Stimulated activated CD8-positive, alpha-beta memory T cell treated with anti-CD3 and anti-CD28 coated beads, Interleukin-7, amount 100 ng/mL, for 48 hours (primary cell): ENCODE measurements at places on chromosomes 5 and 9.

GRCh38 chr9:133945314-133945975 lies 46.7 kb downstream of the VAV2 start:
- DNase-seq, result no peak

DNA sequence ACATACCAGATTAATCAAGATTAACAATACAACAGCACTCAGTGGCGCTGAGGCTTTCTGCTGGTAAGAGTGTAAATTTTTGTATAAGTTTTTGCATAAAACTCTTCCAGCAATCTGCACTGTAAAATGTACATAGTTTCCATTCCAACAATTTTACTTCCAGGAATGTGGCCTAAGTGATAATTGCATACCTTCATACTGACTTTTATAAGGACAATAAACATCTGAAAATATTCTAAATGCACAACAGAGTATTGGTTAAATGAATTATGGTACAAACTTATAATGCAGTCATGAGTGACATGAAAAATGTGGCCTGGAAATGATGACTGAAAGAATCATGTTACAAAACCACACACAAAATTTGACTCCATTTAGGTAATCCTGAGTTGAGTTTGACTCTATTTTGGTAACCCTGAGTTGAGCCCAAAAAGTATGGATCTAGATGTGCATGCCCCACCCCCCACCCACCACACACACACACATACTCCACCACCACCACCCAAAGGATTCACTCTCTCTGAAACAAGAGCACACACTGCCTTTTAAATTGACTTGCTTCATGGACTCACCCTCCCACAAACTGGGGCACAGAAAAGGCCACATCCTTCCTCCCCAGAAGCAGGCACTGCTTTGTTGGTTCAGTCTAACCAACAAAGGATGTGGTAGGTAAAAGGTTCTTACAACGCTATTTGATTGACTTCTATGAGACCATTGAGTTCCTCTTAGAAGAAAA lies 137.6 kb downstream of the SUSD1 start:
- DNase-seq, result peak; percentile 33

DNA sequence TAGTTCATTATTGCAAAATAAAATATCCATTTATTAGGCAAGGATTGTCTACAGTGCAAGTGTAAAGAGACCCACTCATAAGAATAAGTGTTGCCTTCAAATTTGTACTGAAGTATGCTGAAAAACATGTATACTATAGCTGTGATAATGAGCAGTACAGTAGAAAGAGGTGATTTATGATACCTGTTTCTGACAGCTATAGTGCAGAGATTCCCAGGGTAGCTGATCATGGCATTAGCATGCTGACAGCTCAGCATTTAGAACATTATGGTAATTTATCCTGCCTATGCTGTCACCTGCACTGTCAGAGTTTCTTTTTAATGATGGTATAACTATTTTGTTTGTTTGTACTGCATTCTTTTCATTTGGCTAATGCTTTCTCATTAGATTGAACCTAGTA lies 177.6 kb upstream of the TLX3 start:
- no peak for DNase-seq

- no peak for DNase-seq
Measured at GRCh38 chr9:112743216-112743836, 7.2 kb upstream of the SNX30 start.

- no peak for DNase-seq
Measured at GRCh38 chr5:37575541-37576489, 196.7 kb downstream of the WDR70 start.

- DNase-seq, result no peak
Measured at GRCh38 chr5:105659396-105659795, 2011.3 kb downstream of the EFNA5 start.

GRCh38 chr5:10797261-10797660 lies 36.2 kb upstream of the DAP start:
- no peak for DNase-seq

DNA sequence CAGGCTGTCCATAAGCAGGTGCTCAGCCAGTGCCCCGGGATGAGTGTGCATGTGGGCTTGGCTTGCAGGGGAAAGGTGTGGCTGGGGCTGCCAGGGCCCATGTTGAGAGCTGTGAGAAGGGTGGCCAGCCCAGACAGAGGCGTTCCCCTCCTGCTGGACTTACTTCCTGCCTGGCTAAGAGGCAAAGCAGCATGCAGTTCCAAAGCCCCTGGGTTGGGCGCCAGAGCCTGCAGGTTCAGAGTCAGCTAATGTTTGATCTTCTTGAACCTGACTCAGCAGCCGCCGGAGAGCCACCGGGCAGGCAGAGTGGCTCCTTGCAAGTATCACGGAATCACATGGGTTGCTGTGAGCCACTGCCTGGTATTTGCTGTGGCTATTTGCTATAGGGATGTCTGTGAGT lies 168.4 kb upstream of the MAP1B start:
- DNase-seq, result no peak

DNA sequence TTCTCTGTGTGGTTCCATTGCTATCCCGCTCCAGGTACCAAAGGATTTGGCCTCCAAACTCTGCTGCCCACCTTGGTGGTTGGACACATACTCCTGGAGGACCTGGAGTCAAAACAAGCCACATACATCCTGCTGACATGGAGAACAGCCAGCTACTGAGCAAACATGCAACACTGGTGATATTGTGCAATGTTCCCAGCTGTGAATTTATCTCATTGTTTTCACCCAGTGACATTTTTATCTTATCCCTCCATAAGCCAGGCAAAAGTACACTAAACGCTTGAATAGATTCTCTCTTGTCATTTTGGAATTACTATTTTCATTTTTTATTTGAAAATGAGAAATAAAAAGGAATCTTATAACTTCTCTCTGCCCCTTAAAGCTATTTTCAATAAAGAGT lies 11.1 kb upstream of the CTSL start:
- no peak for DNase-seq

DNA sequence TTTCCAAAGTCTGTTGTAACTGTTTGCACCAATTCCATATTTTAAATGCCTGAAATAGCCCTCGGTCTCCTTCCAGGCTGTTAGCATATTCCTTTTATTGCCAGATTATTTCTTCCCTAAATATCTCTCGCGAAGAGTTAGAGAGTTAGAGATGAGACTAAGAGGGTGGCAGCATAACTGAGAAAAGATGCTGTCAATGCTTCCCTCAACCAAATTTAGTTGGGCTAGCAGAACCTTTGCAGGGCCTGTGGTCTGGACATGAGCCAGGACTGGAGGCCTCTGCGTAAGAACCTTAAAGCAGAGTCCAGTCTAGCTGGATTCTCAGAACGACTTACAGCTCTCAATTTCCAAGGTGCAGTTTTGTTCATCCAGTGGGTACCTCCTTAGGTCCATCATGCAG lies 135.9 kb downstream of the GABRB2 start:
- DNase-seq, result no peak

- no peak for DNase-seq
Measured at GRCh38 chr5:2168601-2169429, 286.1 kb upstream of the IRX4 start.

GRCh38 chr9:129347316-129348120 lies 169.5 kb upstream of the IER5L start:
- DNase-seq, result no peak

GRCh38 chr5:178343306-178343705 lies 110.7 kb upstream of the PHYKPL start:
- no peak for DNase-seq

DNA sequence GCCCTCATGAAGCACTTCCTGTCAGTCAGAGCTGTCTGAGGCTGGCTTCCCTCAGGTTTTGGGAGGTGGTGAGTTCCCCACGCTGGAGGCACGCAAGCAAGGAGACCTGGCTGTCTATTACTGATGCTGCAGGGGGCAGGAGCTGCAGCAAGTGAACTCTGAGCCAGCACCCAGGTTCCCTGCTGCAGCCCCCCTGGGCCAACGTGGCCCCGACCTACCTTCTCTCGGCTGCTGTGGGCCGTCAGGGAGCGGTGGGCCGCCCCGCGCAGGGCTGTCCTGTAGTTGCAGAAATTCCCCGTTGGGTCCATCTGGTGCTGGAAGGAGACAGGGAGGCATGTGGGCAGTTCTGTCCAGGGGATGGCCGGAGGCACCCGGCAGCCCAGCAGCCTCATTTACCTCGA lies 46.8 kb upstream of the RNF130 start:
- no peak for DNase-seq
